ENCODE measurements at places on chromosomes 6 and 20. TPM values are rescaled to one million over a fixed set of nuclear protein-coding genes. Genes with fewer than 3 reads are reported as not detected.

- DNase-seq, result no peak
Measured at GRCh38 chr6:88958842-88959241, 4.6 kb downstream of the RNGTT start.

DNA sequence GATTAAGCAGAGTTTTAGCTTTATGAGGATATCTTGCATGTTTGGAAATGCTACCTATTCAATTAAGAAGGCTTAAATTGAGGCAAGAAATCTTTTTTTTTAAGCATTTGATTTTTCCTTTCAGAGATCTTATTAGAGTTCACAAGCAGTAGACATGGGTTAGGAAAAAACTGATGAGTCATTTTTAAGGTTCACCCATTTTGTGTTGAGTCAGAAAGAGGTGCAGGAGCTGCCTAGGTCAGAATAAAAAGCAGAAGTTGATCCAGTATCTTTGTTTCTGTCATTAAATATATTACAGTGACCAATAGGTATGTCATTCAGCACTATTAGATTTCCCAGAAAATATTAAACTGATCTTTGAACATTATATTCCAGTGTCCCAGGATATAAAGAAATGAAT is 306.8 kb downstream of the LMBRD1 start:
- DNase-seq, result no peak

GRCh38 chr6:44542401-44543116 is 155.1 kb downstream of the CDC5L start:
- no peak for DNase-seq

The BACH2 gene
- 1.1 TPM for total RNA-seq

DNA sequence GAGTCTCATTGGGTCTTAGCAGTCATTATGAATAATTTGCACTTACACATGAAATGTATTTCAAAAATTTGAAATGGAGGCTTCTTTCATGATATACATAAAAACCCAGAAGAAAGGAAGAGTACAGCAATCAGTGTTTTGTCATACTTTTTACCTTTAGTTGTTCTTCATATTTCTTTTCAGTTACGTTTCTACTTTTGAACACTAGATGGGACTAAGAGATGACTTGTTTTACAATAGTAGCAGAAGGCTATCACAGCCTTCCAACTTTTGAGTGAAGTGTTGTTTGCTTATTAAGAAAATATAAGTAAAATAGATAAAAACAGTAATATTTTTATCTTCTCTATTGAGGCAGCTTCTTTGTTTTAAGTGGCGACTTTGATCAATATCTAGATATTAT is 58.1 kb downstream of the L3MBTL3 start:
- DNase-seq, result no peak

- no peak for DNase-seq
Measured at GRCh38 chr20:32647606-32648005, 26.1 kb downstream of the C20orf203 start.

GRCh38 chr6:89204096-89204495 is 13.1 kb downstream of the GABRR1 start:
- no peak for DNase-seq

DNA sequence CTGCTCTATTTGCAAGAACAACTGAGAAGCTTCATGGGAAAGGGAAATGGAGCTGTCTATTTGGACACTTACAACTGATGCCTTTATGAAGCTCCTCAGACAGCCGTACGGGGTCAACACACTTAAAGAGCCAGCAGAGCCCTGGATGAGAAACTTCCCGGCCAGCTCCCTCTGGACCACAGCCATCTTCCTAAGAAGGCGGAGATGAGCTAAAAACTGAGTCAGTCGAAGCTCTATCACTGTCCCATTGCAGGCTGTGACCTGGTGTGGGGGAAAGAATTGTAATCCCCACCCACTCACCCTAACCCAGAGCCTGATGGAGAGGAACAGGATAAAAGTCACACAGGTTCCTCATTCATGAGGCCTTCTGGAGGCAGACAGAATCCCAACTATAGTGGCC is 360.4 kb upstream of the JARID2 start:
- DNase-seq, result no peak

DNA sequence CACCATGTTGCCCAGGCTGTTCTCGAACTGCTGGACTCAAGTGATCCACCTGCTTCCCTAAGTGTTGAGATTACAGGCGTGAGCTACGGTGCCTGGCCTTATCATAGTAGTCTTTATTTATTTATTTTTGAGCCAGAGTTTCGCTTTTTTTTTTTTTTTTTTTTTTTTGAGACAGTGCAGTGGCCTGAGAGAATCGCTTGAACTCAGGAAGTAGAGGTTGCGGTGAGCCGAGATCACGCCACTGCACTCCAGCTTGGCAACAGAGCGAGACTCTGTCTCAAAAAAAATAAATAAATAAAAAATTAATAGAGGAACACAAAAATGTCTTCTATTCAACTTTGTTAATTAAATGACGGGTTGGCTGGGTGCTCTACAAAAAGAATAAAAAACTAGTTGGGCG is 12.9 kb downstream of the MAPRE1 start:
- DNase-seq, result no peak

DNA sequence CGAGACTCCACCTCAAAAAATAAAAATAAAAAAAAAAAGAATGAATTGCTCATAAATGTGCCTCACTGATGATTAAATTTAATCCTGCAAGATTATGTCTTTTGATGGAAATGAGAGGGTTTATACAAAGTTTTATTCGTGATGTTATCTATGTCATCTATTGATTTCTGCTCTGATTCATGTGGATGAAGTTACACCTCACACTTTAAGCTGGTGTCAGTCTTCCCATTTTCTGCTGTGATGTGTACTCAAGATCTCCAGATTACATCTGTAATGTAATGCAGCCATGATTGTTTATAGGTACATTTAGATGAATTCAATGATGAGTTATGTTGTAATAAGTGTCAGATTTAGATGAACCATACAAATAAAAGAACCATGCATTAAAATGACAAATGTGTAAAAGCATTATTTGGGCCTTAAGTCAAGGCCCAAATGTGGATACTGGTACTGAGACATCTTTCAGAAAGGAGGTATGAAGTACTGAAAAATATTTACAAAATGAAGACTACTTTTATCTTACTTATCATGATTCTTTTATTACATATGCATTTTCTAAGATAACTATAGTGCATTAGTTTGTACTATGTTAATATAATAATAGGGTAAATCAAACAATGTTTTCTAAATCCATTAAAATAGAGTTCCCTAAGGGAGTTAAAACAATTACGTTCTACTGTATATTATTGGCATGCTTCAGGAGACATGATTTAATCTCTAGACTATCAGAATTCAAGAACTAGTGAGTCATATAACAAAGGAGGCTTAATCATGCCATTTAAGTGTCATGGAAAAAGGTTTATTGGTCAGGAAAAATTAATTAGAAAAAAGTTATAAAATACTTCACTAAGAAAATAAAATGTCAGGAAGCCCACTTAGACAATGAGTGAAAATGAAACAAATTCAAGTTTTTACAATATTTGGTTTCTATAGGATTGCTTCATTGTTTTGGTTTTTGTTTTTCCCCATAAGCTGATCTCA is 34.5 kb downstream of the HCRTR2 start:
- no peak for DNase-seq

- DNase-seq, result no peak
Measured at GRCh38 chr6:89763550-89763949, 56.0 kb downstream of the MDN1 start.

DNA sequence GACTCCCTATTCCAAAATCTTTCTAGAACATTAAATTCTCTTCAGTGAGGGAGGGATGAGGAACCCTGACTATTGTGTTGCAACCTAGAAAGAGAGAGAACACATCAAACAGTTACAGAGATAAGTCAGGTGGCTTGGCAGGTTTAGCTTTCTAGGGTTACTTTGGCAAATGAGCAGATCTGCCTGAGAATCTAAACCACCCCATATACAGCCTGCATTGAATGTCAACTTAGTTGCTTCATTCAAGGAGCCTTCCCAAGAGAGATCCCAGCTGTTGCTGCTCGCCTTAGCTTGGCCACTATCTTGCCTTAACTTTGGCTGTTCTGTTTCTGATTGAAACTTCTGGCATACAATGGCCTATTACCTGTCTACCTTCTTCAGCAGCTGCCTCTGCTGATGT is 74.7 kb upstream of the TCF21 start:
- DNase-seq, result no peak

- no peak for DNase-seq
Measured at GRCh38 chr6:42689371-42689770, 33.0 kb downstream of the PRPH2 start.

GRCh38 chr20:43787937-43788336 is 61.1 kb upstream of the GTSF1L start:
- no peak for DNase-seq

DNA sequence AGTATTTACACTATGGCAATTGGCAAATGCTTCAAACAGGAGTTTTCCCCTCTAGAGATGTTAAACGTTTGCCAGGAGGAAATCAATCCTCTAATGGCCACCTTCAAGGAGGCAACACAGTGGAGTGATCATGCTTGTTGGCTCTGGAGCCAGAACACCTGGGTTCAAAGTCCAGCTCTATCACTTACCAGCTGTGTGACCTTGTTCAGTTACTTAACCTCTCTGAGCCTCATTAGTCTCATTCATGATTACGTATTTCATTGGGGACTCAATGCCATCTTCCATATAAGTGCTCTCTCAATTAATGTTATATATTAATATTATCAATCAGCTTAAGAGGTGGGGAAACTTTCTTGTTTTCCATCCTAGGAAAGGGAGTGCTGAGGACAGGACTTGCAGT is 26.1 kb downstream of the SLC52A3 start:
- no peak for DNase-seq

GRCh38 chr20:60693496-60694133 is 558.4 kb upstream of the CDH4 start:
- DNase-seq, result no peak

DNA sequence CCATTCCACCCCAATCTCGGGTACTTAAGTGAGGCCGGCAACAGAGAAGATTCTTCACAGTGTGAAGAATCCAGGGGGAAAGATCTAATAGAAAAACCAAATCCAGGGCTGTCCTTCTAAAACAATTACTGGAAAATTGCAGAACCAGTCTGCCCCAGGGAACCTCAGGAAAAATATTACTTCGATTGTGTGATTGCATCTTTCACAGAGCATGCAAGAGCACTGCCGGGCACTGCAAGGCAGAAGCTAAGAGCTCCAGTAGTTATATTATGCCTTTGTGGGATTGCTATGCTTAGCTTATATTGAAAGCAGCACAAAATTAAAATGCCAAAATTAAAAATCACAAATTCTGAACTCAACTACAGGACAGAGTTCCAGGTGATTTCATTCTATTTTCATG is 175.9 kb downstream of the HACE1 start:
- DNase-seq, result no peak

- DNase-seq, result no peak
Measured at GRCh38 chr6:42762426-42762859, 16.5 kb upstream of the TBCC start.

- DNase-seq, result no peak
Measured at GRCh38 chr20:1364106-1364505, 28.7 kb downstream of the FKBP1A start.

GRCh38 chr20:8148501-8148900 is 16.4 kb downstream of the PLCB1 start:
- DNase-seq, result no peak

DNA sequence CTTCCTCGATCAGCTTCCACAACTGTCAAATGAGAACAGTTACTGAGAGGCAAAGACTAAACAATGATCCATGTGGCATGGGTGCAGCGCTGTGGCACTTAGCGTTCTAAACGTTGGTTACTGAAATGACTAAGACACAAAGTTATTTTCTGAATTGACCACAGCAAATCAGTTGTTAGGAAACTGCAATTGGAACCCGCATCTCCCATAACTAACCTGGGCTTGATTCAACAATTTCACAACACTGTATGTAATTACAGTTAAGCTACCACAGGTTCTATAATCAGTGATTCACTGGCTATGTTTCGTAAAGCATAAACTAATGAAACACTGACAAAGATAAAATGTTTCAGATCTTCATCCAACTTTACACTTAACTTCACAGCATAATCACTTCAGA is 12.5 kb downstream of the WDR27 start:
- no peak for DNase-seq

The GPR6 gene
- total RNA-seq, result not detected

DNA sequence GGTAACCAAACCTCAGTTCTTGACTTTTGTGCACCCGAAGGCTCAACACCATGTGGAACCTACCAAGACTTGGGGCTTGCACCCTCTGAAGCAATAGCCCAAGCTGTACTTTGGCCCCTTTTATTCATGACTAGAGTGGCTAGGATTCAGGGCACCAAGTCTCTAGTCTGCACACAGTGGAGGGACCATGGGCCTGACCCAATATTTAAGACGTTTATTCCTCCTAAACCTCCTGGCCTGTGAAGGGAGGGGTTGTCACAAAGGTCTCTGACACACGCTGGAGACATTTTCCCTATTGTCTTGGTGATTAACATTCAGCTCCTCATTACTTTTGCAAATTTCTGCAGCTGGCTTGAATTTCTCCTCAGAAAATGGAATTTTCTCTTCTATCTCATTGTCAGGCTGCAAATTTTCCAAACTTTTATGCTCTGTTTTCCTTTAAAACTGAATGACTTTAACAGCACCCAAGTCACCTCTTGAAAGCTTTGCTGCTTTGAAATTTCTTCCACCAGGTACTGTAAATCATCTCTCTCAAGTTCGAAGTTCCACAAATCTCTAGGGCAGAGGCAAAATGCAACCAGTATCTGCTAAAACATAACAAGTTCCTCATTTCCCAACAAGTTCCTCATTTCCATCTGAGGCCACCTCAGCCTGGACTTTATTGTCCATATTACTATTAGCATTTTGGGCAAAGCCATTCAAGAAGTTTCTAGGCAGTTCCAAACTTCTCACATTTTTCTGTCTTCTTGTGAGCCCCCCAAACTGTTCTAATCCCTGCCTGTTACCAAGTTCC is 481.4 kb upstream of the BTBD3 start:
- no peak for DNase-seq

The CALHM6 gene
- total RNA-seq, result 1.3 TPM

DNA sequence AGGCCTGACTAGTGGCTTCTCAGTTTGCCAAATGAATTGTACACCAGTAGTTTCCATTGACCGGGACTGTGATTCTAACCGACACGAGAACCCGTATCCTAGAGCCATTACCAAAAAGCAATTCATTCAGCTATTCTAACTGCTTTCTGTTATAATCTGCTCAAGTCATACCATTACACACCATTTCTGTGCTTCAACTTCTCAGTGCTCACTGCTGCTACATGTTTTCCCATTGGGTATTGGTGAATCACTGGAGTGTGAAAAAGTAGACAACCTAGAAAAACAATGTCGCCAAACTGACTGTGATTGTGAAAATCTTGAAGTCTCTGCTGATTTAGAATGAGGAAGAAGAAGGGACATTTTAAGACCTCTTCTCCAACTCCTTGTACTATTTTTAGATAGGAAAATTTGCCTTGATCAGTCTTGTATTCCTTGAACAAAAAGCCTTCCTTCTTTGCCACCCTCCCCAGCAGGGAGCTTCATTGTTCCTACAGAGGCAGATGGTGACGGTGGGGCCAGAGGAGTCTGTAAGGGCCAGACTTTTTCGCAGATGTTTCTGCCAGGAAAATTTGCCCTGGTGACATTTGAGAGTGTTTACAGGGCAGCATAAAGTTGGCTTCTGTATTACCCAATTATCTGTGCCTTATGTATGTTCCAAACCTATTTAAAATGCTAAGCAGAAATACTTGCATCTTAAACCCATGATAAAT is 31.7 kb upstream of the MAP3K4 start:
- no peak for DNase-seq
